Ascending aorta (tissue), 2 donors: ENCODE measurements at places on chromosomes 3 and 15. TPM values are rescaled to one million over a fixed set of nuclear protein-coding genes. Genes with fewer than 3 reads are reported as not detected.

The MAP1A gene
- total RNA-seq, result 19.9 TPM

The SLC12A6 gene
- 65.8 TPM for total RNA-seq

The CCK gene
- total RNA-seq, result not detected

The GOLGA8R gene
- not detected for total RNA-seq
